Cortex of kidney (tissue), 1 donor: ENCODE measurements at places on chromosomes 6 and 20.

GRCh38 chr20:22379472-22379871, 204.9 kb downstream of the FOXA2 start:
- DNase-seq, result no peak

- no peak for DNase-seq
Measured at GRCh38 chr6:5438922-5439584, 177.7 kb downstream of the FARS2 start.

DNA sequence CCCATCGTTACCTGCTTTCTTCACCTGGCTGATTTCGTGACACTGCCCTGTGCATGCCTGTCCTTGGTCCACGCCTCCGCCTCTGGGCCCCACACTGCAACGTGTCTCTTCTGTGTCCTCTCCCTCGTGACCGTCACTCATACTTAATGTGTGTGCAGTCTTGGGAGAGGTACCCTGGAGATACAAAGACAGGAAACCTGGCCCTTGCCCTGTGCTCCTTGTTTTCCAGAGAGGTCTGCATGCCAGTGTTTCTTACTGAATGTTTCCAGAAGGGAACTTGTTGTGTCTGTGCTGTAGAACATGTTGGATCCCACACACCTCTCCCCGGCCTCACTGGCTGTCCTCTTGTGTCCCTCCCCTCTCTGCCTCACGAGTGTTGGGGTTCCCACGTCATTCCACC, 45.8 kb downstream of the SNX9 start:
- no peak for DNase-seq

DNA sequence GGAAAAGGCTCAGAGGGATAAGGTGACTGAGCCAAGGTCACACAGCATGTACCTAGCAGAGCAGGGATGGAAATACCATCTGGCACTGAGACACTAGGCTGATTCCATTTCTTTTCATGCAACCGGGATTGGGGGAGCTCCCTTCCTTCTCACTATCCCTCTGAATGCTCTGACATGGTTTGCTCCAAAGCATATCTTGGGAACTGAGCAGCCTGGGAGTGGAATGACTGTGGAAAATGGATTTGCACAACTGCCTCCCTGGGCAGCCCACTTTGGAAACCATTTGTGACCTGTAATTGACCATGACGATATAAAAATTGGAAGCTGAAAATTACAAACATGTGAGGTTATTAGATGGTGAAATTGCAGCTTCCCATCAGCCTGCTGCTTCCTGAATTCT, 309.0 kb upstream of the CHD6 start:
- no peak for DNase-seq

DNA sequence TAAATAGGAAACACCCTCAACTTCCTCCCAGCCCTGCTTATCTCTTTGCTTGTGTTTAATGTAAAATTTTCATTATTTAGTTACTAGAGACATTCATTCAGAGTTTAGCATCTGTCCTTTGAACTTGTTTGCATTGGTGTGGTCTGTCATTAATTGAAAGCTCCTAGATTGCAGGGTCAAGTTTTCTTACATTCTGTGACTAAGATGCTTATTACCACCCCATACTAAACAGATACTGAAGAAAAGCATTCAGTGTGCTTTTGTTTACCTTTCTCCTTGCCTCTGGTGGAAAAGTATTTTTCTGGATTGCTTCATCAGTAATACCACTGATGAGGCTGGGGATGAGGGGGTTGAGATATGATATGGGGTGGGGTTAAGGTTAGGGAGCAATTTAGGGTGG, 199.0 kb downstream of the SAMD5 start:
- no peak for DNase-seq

DNA sequence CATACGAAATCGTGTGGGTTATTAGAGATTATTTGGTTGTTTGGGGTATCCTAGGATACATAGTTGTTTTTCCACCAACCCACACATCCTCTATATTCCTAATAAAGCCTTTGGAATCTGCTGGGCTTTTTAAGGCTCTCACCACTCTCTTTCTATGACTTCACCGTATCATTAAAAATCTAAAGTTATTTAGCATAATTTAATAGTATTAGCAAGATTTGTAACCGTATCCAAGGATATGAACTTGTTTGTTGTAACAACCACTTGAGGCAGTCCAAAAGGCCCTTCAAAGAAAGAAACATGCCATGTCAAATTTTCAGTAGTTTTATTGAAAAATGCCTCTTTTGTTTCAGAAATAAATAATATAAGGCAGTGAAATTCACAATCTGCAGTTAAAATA, 121.8 kb downstream of the COL12A1 start:
- no peak for DNase-seq

DNA sequence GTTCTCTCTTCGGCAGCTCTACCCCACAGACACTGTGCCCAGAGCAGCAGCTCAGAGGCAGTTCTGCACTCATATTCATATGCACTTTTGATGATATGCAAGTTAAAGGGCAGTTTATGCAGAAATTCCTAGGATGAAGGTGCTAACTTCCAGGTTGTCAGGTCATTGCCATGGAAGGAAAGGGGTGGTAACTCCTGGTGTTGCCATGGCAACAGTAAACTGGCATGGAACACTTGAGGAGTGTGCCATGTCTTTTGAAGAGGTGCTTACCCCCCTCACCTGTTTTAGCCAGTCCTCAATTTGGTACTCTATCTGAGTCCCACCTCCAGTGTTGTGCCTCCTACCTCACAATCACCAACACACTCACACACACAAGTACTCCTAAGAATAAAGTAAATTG, 539.4 kb upstream of the BTBD3 start:
- no peak for DNase-seq

GRCh38 chr20:43825581-43825980, 89.1 kb upstream of the TOX2 start:
- no peak for DNase-seq
